T47D (cell line): ENCODE measurements at places on chromosomes 2 and 18.

GRCh38 chr2:147099845-147100244, 745.0 kb upstream of the ACVR2A start:
- DNase-seq: no peak

DNA sequence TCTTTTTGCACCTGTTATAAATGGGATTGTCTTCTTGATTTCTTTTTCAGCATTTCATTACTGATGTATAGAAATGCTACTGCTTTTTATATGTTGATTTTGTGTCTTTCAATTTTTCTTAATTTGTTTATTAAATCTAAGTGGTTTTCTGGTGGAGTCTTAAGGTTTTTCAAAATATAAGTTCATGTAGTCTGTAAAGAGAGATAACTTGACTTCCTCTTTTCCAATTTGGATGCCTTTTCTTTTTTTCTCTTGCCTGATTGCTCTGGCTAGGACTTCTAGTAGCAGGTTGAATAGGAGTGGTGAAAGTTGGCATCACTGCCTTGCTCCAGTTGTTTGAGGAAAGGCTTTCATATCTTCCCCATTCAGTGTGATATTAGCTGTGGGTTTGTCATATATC, 28.6 kb upstream of the GALNT5 start:
- DNase-seq: no peak

GRCh38 chr2:33342705-33343104, 133.7 kb upstream of the RASGRP3 start:
- DNase-seq: no peak

DNA sequence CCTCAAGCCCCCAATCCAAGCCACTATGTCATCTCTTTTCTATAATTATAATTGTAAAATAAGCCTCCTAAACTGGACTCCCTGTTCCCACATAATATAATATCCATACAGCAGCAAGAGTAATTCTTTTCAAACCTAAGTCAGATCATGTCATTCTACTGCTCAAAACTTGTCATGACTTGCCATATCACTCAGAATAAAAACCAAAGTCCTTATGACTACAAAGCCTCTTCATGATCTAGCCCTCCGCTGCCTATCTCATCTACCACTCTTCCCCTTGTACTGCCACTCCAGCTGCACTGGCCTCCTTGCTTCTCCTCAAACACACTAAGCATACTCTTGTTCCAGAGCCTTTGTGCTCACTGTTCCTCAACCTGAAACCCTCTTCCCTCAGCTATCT, 69.9 kb downstream of the MEMO1 start:
- DNase-seq: no peak

DNA sequence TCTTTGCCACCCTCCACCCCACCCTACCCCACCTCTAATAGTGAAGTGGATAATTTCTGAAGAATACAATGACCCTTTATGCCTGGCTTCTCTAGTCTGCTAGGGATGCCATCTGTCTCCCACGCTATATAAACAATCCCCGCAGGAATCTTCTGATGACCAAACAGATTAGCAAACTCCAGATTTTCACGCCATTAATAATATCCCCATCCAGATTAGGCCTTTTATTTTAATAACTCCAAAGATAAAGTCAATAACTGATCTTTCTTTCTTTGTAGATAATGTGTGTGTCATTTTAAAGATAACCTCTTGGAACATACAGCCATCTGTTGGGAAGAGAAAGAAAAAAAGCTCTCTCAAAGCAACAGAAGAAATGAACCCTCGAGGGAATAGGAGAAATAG, 47.9 kb upstream of the CCDC150 start:
- no peak for DNase-seq

- DNase-seq: no peak
These were observed 395.0 kb upstream of the TCF4 start for GRCh38 chr18:55982992-55983391.

DNA sequence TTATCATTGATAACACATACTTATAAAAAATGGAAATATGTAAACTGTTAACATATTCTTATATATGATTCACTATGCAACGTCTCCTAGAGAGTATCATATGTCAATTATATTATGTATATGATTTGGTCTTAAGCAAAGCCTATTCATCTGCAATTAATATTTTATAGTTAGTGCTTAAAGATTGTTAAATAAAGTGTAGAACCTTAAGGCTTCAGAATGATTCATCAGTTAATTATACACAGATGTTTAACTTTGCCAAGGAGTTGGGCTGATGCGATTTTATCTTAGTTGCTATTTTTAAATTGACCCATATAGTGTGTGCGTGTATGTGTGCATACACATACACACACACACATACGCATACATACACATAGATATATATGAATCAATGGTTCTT, 323.1 kb downstream of the RBM43 start:
- no peak for DNase-seq

GRCh38 chr2:10620481-10620880, 69.3 kb downstream of the NOL10 start:
- DNase-seq: no peak

GRCh38 chr2:17309181-17309580, 209.1 kb downstream of the RAD51AP2 start:
- DNase-seq: no peak

DNA sequence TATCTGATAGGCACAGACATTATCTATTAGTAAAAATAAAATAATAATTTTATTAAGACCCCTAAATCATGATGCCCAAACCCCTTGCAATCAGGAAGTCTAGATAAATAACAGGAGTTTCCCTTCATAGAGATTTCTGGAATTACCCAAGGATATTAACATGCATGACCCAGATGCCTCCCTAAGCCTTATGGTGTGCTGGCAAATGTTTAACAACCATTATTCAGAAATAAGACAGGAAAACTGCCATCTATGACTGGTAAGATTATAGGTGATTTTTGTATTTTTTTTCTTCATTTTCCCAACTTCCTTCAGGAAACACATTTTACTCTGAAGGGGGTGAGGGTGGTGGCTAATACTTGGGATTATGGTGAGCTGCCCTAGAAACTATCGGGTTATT, 2.7 kb upstream of the PPP1CB start:
- no peak for DNase-seq

DNA sequence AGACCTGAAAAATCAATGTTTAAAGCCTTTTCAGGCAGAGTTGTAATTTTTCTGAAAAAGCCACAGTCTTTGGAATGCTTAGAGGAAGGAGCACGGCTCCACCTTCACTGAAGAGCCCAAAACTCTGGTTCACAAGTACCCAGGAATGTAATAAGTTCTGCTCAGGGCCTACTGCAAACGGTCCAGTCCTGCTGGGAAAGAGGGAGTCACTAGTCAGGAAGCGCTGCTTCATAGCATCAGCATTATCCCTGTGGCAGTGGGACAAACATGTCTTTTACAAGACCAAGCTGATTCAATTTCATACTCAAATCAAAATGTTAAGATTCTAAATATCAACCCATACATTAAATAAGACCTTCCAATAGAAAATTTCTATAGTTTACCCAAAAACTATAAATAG, 152.9 kb upstream of the PGAP1 start:
- no peak for DNase-seq

DNA sequence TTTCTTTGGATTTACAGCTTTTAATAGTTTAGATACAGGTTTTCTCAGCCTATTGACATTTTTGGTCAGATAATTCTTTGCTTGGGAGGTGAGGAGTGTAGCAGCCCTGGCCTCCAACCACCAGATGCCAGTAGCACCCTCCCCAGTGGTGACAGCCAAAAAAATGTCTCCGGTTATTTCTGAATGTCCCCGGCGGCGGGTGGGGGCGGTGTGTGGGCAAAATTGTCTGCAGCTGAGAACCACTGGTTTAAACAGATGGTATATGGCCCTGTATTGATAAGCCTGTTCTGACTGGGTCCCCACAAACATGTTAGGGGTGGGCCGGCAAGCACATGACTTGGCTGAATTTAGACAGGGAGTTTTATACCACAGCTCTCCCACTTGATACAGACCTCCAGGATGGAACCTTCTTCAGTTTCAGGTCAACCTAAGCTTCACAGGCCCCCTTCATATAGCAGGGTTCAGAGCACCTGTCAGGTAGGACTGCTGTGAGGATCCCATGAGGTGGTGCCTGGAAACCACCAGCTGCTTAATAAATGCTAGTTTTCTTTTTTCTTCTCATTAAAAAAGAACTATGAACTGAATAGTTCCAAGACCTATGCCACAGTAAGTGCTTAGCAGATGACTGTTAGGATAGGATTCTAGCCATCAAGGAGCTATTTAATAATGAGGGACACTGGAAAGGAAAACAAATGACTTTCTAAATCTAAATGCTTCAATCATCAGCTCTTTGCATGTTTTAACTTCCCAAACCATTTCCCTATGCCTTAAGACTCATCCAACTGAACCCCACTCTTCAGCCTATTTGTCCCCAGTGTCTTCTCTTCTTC, 18.1 kb downstream of the LPIN2 start:
- DNase-seq: no peak

DNA sequence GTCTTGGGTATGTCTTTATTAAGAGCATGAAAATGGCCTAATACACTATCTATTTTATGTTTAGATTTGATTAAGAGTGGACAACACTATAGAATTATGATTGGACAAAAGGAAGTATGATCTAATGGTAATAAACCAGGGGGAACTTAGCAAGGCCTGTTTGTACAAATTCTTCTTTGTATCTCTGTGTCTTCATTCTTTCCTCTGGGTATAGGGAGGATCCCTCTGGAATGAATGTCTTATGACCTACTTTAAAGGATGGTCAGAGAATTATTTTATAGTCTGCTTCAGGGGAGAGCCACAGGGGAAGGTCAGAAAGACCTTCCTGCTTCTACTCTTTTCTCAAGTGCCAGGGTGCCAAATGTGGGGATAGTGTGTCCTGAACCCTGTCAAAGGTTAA, 42.8 kb upstream of the FANCL start:
- no peak for DNase-seq

- DNase-seq: no peak
These were observed 14.2 kb upstream of the ANKRD44 start for GRCh38 chr2:197324801-197325200.

DNA sequence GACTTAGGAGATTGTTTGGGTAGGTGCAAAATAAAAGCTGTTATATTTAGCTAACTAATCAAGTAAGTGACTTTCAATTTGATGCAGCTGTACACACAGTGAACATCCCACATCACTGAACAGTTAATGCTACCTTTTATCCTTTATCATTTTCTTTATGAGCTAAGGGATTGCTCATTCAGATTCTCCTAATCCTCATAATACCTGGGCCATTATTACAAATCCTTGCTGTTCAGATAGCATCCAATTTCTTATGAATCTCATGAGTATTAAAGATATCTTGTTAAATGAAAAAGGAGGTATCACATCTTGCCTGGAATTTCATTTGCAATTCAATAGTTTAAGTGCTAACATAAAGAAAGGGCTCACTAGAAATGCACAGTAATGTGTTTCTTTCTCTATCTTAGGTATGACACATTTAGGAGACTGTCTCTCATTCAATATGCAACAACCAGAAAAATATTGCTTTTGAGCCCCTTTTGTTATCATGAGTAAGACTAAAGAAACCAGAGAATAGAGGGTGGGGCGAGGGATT, 918.5 kb downstream of the CBLN2 start:
- DNase-seq: no peak

DNA sequence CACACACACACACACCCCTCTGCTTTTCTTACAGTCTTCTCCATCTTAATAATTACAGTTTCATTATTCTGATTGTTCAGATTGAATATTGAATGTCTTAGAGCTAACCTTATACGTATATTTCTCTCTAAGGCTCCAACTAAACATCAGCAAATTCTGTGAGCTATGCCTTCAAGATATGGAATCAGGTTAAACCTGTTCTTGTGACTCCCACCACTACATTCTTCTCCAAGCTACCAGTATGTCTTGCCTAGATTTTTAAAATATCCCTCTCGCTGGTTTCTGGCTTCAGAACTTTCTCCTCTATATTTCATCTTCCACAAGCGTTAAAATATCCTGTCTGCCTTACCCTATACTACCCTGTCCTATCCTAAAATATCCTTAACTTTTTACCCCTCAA, 1346.4 kb upstream of the CDH2 start:
- no peak for DNase-seq

- DNase-seq: no peak
These were observed 179.4 kb downstream of the ANTXR1 start for GRCh38 chr2:69192176-69192945.

GRCh38 chr18:55458456-55459203, 129.4 kb downstream of the TCF4 start:
- no peak for DNase-seq

GRCh38 chr2:202750763-202751427, 116.1 kb downstream of the FAM117B start:
- no peak for DNase-seq

- no peak for DNase-seq
These were observed 144.4 kb upstream of the ITGA6 start for GRCh38 chr2:172282944-172283343.

GRCh38 chr2:203461746-203462145, 73.4 kb downstream of the RAPH1 start:
- DNase-seq: no peak

GRCh38 chr2:36675579-36676282, 20.8 kb upstream of the VIT start:
- no peak for DNase-seq

GRCh38 chr2:71793926-71794325, 340.6 kb downstream of the DYSF start:
- no peak for DNase-seq

DNA sequence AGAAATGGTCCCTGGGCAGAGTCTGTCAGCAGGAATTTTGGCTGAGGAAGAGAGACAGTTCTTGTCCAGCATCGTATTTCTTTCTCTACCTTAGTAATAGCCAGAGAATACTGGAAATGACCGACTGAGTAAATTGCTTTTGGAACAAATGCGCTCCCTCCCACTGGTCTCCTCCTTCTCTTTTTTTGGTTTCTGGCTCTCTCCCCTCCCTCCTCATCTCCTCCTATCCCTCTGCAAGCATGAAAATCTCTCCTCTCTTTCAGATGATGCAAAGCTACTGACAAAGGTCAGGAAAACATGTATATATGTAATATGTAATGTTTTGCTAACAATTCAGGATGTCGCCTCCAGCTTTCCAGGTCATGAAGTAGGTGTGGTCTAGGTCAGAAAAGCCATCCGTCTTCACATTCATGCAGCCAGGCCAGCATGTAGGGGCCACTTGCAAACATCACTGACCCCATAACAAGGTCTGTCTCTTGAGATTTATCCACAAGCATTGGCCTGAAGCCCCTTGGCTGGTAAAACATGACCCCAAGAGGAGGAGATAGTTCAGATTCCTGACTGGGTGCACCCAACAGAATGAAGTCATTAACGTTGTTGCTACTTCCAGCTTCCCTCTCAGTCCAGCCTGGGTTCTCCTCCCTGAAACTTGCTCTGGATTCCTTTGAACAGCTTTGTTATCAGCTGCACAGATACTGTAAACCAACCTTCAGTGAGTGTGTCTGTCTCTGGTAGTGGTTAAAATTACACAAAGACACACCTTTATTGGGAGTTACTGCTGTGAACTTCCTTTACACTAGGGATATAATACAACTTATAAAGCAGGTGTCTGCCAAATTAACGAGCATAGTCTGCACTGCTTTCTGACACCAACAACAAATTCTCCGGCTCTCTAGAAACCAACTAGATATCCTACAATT, 864.4 kb upstream of the KLHL29 start:
- DNase-seq: no peak

GRCh38 chr2:232697807-232698110, 628 bp downstream of the GIGYF2 start:
- no peak for DNase-seq

GRCh38 chr2:196504788-196505187, 134.7 kb upstream of the CCDC150 start:
- no peak for DNase-seq
